ENCODE measurements at places on chromosomes 7 and 10.

DNA sequence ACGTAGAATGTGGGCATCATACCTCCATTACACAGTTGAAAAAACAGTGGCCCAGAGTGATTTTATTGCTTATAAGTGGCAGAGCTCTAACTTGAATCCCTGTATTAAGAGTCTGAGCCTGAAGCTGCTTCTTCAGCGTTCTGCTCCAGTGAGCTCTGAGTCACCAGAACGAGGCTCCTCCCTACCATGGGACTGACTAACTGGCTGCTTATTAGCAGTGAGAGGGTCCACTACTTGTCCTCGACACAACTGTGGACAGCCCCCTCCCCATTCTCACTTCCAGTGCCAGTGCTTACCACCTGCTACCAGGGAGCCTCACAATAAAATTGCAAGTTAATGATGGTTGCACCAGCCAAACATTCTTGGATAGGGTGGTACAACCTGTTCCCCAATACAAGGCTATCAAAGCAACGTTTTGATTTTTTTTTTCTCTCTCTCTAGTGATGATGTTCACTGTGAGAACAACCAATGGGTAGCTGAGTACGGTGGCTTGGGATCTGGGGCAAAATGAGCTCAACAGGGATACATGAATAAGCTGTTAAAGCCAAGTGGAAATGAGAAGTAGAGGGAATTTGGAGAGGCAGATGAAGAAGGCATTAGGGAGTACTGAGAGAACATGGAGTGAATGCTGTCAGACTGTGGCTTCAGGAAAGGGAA, 2.7 kb upstream of the NRG3 start:
- DNase-seq: no peak

DNA sequence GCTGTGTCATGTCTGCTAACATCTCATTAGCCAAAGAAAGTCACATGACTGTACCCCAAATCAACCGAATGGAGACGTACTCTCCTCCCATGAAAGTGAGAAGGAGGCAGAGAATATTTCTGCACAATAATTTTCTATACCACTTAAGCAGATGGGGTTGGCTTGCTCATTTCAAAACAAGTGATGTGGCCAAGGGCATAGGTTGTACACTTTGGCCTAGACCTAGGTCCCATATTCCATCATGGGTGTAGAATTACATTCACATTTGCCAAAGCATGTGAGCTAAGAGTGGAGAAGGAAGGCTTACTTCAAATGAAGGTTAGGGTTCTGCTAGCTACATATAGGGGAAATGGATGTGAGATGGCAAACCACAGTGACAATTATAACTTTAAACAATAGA, 83.0 kb downstream of the ZNF365 start:
- no peak for DNase-seq

DNA sequence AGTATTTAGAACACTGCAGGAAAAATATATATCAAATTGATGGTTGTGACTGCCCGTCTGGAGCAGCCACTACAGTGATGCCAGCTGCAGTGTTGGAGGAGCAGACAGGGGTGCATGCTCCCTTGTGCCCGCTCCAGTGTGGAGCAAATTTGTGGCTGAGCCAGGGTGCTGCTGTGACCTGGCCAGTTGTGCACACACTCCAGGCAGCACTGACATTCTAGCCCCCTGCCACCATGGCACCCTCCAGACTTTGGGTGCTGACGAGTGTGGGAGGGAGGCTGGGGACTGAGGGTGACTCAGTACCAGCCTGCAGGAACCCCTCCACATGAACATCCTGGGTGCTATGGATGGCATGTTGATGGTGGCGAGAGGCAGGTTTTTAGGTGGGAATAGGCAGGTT, 160.0 kb upstream of the PCDH15 start:
- DNase-seq: no peak

GRCh38 chr7:14821757-14822480, 80.6 kb downstream of the DGKB start:
- DNase-seq: no peak

- no peak for DNase-seq
Measured at GRCh38 chr10:97939446-97939990, 89.9 kb downstream of the GOLGA7B start.

DNA sequence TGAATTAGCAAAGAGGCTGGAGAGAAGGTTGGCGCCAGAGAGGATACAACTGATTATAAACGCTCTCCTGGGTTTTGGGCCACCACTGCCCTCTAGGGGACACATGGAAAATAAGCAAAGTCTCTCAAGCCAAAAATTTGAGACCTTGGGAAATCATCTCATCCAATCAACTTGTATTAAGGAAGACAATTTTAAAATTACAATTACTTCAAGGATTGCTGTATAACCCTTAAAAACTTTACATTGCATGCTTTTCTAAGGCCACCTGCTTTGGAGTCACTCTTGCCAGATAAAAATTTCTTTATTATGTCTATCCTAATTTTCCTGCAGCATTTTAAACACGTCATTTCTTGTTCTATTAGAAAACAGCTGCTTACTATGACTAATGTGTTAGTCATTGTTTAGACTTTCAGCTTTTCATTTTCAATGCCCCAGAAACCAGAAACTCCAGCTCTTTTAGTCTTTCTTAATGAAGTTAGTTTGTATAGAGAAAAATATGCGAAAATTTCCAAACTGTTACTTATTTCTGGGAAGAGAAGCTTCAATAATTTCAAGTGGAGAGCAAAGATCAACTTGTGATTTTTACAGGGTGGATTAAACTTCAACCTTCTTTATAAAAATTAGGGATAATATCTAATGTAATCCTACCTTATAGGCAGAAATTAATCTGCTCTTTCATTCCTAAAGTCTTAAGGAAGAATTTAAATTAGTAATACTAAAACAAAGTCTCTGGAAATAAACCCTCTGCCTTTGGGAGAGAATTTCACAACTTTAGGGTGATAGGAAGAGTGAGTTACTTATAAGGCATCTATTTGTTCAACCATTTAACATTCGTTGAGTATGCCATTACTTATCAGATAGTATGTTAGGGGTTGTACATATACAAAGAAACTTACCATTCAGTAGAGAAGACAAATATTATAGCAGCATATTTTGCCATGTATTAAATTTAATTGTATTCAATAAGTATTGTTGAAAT, 20.6 kb upstream of the RHOBTB1 start:
- peak; percentile 69 for DNase-seq

Data from NCI-H2227 treated with DMSO at 0.1 percent for 48 hours (cell line).